ENCODE measurements at places on chromosomes 11 and 22.

- DNase-seq: no peak
These were observed 1039.3 kb downstream of the NTM start for GRCh38 chr11:132409573-132410355.

DNA sequence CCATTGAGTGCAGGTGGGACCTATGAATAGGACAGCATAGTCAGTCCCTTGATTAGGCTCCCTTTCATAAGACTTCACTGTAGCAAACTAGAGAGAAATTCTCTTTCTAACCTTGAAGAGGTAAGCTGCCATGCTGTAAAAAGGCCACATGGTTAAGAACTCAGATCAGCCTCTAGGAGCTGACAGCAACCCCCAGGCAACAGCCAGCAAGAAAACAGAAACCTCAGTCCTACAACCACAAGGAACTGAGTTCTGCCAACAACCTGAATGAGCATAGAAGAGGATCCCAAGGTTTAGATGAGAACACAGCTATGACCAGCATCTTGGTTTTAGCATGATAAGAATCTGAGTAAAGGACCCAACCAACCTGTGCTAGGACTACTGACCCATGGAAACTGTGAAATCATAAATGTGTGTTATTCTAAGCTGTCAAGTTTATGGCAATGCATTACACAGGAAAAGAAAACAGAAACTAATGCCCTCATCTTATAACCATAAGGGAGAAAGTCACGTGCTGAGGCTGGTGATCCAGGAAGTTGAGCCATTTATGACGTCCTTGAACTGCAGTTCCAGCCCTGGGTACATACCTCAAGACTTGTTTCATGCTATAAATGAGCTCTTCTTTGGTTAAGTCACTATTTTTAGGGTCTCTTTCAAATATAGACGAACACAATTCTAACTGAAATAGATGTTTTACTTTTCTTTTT, 43.3 kb downstream of the RAB38 start:
- no peak for DNase-seq

GRCh38 chr11:13438291-13438690, 24.7 kb downstream of the BTBD10 start:
- DNase-seq: no peak

DNA sequence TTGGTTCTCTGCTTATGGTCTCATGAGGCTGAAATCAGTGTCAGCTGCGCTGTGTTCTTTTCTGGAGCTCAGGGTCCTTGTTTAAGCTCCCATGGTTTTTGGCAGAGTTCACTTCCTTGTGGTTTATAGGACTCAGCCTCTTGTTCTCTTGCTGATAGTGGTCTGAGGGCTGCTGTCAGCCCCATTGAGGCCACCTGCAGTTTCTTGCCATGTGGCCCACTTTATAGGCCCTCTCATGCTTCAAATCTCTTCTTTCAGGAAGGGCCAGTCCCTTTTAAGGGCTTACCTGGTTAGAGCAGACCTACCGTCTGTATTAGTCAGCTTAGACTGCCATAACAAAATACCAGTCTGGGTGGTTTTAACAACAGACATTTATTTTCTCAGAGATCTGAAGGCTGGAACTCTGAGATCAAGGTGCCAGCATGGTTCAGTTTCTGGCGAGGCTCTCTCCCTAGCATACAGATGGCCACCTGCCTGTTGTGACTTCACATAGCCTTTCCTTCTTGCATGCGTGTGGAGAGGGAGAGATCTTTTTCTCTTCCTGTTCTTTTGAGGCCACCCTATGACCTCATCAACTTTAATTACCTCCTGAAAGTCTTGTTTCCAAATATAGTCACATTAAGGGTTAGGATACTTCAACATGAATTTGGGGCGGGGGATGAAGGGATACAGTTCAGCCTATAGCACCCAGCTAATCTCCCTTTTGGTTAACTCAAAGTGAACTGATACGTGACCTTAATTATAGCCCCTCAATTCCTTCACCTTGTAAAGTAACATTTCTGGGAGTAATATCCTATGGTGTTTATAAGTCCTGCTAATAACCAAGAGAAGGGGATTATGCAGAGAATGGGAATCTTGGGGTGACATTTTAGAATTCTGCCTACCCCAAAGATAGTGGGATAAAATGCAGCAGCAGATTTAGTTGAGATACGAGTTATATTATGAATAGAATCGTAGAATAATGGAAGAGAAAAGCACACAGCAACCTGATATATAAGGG, 131.8 kb downstream of the UVRAG start:
- peak; percentile 66 for DNase-seq

DNA sequence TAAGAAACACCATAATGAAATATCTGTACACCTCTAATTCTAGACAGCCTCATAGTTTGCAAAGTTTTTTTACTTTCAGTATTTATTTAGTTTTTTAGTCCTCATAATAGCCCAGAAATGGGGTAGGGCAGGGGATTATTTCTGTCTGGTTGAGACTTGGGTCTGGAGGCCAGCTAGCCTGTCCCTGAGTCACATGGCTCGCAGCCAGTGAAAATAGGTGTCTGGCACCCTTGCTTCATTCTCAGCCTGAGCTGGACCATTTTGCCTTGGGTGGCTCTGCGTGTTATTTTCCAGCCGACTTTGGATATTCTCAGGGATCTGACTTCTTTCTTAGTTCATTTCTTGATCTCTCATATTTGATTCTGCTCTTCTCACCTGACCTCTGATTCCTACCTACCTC, 123.9 kb upstream of the NARS2 start:
- DNase-seq: no peak

DNA sequence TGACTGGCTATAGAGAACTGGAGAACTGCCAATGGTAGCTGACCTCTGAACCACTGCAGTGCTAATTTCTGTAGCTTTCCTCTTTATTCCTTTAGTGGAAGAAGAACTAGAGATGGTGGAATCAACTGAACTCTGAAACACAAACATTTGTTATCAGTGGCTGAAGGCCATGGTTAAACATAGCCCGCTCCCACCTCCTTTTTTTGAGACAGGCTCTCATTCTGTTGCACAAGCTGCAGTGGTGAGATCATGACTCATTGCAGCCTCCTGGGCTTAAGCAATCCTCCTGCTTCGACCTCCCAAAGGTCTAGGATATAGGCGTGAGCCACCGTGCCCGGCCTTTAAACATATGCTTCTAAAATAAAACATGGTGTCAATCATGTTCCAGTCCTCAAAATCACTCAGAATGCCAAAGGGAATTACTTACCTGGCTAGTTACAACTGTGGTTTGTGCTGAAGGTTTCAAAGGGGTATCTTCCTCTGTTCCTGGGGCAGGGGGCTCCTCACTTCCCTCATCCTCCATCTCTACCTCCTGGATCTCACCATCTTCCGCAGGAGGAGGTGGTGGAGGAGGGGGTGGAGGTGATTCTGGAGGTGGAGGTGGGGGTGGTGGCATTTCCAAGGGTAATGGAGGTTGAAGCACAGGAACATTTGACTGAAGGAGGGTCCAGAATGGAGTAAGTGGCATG, 9.0 kb upstream of the AGBL2 start:
- no peak for DNase-seq
